Left hindlimb (tissue), 1 donor: ENCODE measurements at places on chromosomes 7 and 10.
A peak's percentile ranks its signal among the peaks of the same experiment; 100 is the strongest.

DNA sequence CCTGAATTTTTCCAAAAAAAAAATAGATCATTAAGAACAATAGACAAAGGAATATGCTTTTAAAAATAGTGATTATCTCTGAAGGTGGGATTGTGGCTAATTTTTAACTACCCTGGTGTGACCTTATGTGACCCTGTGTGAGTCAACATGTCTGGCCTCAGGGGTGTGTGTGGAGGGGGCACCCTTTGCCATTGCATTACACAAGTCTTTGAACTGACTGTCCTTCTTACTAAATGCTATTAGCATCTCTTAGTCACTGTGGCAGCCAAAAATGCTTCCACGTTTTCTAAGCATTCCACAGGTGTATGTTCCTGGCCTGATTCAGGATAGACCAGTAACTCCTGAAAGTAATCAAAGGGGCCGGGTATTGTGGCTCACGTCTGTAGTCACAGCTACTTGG, 175.4 kb downstream of the MGMT start:
- no peak for DNase-seq

DNA sequence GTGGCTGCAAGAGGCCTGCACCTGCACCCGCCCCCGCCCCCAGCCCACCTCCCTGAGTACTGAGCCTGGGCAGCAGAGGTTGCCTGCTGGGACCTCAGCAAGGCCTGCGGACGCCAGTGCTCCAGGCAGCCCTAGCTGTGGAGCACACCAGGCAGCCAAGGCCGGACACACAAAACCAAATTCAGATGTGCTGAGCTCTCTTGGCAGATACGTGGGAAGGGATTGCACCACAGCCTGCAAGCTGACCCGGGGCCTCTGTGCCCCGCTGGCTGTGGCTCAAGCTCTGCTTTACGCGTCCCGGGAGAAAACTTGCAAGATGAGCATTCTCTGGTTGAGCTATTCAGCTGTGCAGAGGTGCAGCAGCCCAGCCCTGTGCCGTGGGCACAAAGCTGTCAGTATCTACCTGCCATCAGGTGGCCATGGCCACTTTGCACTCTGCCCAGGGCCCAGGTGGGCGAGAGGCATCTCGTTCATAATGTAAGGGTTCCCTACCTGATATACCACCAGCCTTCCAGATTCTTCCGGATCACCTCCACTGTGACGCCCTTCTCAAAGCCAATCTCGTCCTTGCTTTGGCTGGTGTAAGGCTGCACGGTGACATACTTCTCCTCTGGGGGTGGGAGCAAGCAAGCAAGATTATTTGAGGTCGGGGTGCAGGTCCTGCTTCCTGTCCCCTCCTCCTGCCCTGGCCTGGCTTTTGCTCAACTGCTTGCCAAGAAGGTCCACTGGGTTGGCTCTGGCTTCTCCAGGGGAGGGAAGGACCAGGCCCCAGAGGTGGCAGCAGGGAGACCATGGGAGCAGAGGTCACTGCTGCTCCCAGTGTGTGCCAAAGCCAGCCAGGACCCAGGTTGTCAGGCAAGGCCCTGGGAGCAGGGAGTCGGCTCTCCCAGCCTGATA, 123.4 kb downstream of the NEURL1 start:
- DNase-seq, result peak; percentile 77

DNA sequence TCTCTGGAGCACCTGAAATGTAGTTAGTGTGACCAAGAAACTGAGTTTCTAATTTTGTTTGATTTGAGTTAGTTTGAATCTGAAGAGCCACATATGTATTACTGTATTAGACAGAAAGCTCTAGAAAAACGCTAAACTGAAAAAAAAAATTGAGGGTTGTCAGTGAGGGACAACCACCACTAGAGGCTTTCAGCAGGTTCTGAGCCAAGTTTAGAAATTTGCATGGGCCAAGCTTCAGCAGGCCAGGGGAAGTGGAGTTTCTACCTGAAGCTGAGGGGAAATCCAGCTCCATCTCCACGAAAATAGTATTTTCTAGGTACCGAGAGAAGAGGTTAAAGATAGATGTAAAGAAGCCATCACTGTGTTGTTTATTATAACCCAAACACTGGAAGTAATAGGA, 77.9 kb upstream of the PLXNA4 start:
- DNase-seq, result no peak

DNA sequence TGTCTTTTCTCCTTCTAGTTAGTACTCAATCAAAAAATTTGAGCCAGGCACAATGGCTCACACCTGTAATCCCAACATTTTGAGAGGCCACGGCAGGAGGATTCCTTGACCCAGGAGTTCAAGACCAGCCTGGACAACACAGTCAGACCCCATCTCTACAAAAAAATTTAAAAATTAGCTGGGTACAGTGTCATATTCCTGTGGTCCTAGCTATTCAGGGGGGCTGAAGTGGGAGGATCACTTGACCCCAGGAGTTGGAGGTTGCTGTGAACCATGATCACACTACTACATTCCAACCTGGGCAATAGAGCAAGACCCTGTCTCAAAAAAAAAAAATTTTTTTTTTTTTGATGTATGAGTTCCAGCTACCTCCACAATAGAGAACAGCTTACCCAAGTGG, 57.8 kb downstream of the SKIDA1 start:
- DNase-seq, result no peak

- DNase-seq, result no peak
Observed at GRCh38 chr10:408236-408635, 273.0 kb downstream of the ZMYND11 start.

GRCh38 chr10:25966844-25967243, 32.8 kb downstream of the MYO3A start:
- no peak for DNase-seq

DNA sequence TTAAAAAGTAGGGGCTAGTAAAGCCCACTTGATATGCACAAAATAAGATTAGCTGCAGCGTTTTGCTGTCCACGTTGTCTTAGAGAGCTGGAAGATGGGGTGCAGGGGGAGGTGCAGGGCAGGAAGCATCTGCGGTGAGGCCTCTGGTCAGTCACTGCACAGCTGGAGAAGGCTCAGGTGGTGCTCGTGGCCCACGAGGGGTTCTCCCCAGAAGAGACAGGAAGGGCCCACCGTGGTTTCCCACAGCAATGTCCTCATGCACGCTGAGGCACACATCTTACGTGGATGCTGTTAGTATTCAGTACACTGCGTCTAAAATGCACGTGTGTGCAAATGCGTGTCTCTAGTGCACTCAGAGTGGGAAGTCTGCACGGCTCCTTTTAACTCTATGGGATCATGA, 582.1 kb downstream of the PTPRN2 start:
- DNase-seq, result no peak

DNA sequence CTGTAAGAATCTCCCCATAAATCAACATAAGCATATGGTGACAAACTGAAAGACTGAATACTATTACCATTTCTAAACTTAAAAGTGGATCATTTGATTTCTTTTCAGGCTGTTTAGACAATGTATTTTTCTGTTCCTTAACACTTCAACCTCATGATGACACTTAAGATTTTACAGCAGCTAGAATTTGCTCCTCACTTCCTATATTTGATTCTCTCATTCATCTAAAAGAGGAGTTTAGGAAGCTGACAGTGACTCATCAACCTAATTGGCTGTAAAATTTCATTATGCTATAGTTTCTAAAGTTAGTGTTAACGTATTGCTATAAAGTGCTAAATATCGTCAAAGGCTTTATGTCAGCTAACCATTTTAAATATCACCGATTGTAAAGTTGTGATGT, 478.7 kb downstream of the GRM8 start:
- DNase-seq, result no peak

DNA sequence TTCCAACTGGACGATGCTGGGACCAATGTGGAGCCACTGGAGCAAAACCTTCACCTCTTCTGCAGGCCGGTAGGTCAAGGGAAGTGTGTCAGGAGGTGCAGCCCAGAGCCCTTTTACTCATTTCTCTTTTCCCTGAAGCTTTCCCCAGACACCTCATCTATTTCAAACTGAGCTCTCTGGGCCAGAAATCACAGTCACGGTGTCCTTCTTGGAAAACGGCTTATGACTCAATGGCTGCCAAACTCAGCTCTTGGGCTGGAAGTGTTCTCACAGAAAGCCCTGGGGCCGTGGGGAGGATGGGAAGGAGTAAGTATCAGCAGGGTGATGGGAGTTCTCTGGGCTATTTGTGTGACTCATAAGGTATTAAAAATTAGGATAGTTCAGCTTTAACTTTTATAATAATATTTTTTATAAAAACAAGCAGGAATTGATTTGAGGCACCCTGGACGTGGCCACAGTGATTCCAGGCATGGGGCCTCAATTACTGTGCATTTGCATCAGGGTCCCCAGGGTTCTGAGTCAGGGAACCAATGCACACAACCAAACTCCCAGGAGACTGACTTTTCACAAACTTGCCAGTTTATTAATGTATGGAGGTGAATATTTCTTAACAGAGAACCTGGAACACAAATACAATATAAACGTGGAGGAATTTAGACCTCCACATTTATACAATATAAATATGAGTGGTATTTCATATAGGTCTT, 187.4 kb upstream of the TMEM72 start:
- DNase-seq, result peak; percentile 80

DNA sequence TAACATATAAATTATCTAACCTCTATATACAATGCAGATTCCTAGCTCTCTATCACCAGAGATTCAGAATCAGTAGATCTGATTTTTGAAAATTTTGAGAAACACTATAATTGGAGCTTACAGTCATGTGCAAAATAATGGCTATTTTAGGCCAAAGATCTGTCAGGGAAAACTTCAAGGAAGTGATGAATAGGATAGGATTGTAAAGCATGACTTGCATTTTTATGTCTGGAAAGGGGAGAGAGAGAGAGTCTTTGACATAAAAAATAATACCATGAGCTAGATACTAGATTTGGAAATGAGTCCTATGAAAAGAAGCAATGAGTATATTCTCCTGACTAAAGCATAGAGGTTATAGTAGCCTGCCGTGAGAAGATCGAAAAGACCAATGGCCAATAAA, 181.1 kb downstream of the SDHAF3 start:
- DNase-seq, result no peak

DNA sequence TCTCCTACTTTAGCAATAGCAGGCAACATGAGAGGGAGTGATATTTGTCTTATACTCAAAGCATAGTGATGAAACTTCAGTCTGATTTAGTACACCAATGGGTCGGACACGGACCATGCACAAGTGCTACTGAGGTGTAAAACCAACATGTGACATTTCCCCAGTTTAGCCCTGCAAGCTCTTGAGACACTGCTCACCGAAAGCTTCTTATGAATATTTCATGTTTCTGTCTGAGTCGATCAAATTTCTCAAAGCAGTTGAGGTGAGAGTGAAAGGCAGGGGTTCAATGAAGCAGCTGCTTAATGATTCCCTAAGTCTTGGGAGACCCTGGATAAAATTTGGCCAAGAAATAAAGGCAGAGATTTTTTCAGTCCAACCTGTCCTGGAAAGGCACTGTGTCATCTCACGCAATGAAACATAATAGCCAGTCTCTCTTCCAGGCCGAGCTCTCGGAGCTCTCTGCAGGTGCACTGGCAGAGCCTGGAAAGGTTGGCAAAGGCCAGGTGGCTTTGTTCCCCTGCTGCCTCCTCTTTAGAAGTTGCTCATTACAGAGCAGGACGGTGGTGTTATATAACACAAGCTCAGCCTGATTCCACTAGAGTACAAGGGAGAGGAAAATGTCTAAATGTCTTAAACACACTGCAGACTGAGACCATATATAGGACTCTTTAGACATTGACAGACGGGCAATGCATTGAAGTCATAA, 33.9 kb upstream of the XPNPEP1 start:
- DNase-seq, result no peak

DNA sequence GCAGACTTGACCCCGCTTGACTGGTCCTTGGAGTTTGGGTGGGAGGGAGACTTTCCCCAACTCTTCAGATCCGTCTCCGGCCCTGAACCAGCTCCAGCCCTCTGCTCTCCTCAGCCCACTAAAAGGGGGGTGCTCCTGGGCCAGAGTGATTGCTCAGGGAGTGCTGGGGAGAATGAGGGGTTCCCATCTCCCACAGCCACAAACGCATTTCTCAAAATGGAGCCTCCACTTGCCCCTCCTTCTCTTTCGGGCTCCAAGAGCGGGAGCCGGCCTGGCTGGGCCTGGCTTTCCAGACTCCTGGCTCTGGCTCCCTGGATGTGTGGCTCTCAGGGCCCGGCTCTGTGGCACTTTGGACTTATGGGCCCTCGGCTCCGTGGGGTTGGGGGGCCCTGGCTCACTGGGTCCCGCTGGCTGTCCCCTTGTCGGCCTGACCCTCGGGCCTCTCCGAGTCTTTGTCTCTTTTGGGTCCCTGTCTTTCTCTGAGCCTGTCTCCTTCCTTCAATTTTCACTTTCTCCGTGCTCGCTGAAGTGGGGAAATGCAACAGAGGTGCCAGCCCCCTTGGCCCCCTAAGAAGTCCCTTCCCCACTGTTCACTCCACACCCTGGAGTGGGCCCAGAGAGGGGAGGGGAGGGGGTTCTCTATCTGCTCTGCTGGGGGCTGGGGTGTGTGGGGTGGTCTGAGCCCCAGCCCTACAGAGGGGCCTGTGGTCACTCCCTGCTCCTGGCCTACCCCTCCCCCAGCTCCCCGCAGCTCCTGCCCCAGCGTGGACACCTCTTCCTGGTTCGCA, 713 bp downstream of the LZTS2 start:
- no peak for DNase-seq

- DNase-seq, result peak; percentile 46
Observed at GRCh38 chr7:154744256-154744860, 258.6 kb downstream of the PAXIP1 start.

DNA sequence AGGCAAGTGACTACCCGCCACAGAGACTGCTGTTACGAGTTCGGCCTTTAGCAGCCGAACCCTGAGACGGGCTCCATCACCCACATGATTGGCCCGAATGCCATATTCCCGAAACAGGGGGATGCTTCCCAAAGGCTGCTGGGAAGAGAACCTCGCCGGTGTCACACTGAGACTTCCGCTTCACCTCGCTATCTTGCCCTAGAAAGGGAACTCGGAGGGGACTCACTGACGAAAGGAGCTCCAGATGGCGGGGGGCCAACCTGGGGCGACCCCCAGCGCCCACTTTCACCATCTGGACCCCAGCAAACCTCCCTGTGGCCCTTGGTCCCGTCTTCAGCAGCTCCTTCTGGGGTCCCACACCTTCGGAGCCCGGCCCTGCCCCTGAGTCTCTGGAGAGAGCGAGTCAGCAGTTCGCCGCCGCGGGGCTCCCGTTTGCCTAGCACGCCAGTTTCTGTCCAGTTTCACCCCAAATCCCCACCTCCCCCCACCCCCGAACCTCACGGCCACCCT, 529 bp downstream of the HPS1 start:
- no peak for DNase-seq

- peak; percentile 98 for DNase-seq
Observed at GRCh38 chr7:23474094-23474828, 4.0 kb upstream of the IGF2BP3 start.

DNA sequence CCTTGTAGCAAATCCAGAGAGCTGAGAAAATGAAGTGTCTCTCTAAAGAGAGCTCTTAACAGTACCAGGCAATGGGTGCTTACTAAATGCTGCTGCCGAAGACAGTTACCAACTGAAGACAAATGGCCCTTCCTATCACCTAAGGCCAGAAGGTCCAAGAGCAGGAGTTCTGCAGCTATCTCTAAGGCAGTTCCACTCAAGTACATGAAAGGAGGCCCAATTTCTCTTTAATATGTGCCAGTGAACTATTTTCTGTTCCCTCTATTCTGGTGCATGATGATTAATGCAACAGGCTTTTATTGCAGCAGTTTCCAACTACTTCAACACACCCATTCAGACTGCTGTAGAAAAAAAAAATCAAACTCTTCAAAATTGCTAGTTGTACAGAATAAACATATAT, 122.5 kb downstream of the SLC25A13 start:
- no peak for DNase-seq

GRCh38 chr10:45373003-45373575, 927 bp upstream of the ALOX5 start:
- no peak for DNase-seq
